ENCODE measurements at places on chromosomes 7 and 10.

DNA sequence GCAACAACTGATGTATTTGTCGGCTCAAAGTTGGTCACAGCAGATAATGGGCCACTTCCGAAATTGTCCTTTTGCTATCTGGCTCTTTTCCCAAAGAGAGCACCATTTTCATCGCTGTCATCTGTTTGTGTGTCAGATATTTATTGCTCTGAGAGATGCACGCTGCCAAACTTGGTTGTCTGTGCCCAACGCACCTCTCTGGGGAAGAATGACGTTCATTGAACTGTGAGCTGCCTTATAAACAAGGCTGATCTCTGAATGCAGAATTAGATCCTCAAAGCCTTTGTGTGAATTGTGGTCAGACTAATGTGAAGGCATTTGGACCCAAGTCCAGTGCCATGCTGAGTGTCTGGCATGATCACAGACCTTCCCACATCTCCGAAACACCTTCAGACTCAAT, 174.7 kb upstream of the LYZL1 start:
- no peak for DNase-seq

DNA sequence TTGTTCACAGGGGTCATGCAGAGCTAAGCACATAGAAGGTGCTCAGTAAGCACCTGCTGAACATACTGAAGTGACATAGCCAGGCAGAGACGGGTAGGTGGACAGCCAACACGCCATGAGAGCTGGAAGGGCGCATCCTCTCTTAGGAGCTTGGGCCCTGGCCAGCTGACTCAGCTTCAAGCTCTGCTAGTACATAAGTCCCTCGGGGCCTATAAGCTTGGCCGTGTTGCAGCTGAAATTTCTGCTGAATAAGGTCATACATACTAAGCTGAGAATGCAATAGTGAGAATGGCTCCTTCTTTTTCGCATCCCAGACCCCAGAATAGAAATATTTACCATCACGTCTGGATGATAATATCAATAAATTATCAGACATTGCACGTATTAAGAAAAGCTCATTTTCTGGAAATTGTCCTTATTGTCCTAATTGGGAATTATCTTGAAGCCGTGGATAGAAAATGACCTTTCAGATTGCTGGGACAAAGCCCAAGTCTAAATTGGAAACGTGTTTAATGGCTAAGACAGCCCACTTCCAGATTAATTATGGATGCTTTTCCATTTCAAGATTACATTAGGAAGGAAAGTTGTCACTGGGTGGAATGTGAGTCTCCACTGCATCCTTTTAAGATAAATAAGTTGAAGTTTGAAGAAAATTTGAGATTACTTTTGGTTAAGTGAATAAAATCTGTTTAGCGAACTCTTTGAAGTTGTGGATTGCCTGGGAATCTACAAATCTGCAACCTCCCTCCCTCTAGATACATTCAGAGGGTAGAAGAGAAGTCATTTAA, 287.1 kb upstream of the C7orf33 start:
- no peak for DNase-seq

GRCh38 chr7:156612930-156613329, 27.6 kb upstream of the RNF32 start:
- peak; percentile 61 for DNase-seq

- DNase-seq = no peak
Measured at GRCh38 chr7:16062269-16062668, 359.1 kb downstream of the CRPPA start.

DNA sequence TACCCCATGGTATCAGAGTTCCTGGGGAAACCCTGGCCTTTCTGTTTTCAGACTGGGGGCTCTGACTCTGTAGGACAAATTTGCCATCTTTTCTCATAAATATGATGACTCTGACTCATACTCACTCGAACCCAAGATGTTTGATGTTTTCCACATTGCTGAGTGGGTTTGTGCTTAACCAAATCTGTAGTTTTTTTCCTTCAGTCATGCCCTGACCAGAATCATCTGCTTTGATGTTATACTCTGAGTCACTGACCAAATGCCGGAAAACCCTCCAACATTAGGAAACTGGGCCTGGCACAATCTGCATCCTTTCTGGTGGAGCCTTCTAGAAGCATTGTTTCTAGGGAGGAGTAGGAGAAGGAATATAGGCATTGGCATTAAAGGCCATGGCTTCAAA, 118.7 kb downstream of the C10orf105 start:
- peak; percentile 6 for DNase-seq

- no peak for DNase-seq
Measured at GRCh38 chr7:104795086-104795485, 218.9 kb upstream of the KMT2E start.

DNA sequence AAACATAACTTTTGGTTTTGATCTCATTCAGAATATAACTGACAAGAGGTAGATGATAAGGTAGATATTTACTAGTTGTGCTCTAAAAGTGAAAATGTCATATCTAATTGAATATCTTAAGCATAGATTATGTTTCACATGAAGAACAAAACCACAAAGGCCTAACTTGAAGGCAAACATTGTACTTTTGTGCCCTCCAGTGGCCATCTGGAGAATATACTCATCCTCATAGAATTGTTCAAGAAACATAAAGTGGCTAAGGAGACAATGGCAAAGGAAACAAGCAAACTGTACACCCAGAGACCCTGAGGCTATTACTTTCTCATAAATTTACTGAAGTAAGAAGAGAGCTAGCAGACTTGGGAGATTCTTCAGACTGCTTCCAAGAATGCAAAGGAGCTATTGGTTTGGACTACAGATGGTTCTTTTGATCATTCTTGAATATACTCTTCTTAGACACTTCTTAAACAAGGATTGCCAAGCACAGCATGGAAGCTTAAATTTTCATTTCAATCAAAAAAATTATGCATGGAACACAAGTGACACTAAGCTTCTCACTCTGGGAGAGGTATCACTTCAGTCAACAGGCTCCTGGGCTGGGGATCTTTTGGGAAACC, 98.2 kb upstream of the DKK1 start:
- DNase-seq = peak; percentile 8

DNA sequence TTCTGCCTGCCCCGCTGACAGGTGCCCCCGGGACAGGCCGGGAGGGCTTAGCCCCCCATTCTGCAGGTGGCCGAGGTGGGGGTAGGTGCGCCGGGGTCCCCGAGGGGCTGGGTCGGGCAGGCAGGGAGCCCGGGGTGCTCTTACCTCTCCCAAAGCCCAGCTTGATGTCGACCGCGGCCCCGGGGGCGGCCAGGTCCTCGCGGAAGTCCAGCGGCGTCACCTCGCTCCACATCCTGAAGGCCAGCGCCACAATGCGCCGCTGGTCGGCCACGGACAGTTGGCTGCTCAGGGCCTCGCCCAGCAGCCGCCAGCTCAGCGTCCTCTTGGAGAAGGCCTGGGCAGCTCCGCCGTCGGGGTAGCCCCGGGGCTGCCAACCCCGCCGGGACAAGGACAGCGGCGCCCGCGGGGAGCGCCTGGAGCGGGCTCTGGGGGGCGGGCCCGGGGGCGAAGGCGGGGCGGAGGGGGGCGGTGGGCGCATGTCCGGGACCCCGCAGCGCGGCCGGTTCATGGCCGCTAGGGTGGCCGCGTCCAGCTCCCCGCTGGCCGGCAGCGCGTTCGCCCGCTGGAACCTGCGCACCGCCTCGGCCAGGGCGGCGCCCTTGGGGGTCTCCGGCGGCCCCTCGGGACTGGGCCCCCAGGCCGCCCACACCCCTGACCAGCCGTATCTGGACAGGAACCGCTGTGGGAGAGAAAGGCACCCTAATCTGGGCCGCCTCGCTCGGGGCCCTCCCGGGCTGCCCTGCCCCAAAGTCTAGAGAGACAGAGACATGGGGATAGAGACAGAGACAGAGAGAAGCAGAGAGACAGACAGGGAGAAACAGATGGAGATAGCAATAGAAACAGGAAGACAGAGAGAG, 1.7 kb downstream of the MMP21 start:
- DNase-seq = no peak

- no peak for DNase-seq
Measured at GRCh38 chr7:55223023-55223422, 142.1 kb upstream of the LANCL2 start.

GRCh38 chr7:116932566-116932965, 20.7 kb upstream of the ST7 start:
- DNase-seq = no peak

GRCh38 chr10:128398999-128399398, 272.8 kb upstream of the MKI67 start:
- DNase-seq = no peak

DNA sequence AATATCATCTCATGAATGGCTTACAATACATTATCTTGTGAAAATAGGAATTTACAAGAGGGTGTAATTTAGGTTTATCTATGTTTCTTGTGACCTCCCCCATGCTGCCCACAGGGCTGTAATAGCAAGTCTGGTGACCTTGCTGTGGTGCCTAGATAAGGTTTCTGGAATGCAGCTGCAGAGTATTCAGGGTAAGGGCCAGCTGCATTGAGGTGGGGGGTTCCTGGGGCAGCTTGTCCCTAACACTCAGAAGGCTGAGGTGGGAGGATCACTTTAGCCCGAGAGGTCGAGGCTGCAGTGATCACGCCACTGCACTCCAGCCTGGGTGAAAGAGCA, 5.3 kb upstream of the DHTKD1 start:
- DNase-seq = no peak

DNA sequence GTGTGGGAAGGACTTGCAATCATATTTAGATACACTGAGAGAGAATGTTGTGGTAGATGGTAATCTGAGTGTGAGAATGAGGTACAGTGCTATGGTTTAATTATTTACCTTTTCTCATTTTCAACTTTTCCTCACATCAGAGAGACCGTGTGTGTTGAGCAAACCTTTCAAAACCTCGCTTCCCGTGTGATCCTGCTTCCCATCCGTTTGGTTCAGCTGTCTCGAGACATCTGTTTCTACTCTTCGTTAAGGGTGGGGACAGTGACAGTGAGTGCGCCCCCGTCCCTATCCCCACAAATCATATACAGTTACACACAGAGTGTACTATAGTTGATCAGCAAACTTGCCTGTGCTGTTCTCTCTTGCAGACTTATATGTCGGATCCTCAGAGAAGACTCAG, 33.0 kb upstream of the NOBOX start:
- DNase-seq = no peak

DNA sequence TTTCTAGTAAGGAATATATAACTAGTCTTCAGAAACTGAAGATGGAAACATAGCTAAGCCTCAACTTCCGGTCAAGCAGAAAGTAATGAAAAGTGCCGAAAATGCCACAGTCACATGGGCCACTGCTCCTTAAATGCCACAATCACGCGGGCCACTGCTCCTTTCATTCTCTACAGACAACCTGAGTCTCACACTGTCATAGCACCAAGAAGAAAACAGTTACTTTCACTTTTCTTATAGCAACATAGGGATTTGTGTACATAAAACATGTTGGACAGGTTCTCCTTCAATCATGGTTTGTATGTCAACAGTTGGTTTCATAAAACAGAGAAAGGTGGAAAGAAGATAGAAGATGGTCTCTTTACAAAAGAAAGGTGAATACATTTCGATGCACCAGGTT, 48.6 kb upstream of the NOBOX start:
- no peak for DNase-seq

DNA sequence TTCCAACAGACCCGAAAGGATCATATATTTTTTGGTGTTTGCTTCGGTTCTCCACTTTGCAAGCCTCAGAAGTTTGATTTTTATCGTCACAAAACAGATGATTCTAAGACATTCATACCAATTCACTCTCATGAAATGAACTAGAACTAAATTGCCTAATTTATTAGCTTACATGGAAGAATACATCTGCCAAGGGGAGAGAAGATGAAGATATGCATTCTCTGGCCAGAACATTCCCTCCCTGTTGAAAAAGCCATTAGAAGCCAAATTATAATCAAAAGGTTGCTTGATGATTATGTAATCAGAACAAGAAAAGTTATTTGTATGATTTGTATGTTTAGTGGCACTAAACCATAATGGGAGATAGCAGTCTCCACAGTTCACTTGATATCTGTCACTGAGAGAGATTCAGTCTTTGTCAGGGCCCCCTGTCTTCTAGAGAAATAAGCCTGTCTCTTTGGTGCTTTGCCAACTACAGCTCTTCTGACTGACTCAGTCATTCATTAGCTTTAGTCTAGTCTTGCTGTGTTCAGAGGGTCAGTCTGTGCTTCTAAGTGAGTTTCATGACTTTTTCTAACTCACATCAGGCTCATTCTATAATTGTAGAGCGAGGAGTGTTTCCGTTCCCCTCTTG, 95.3 kb upstream of the GNAI1 start:
- DNase-seq = no peak

DNA sequence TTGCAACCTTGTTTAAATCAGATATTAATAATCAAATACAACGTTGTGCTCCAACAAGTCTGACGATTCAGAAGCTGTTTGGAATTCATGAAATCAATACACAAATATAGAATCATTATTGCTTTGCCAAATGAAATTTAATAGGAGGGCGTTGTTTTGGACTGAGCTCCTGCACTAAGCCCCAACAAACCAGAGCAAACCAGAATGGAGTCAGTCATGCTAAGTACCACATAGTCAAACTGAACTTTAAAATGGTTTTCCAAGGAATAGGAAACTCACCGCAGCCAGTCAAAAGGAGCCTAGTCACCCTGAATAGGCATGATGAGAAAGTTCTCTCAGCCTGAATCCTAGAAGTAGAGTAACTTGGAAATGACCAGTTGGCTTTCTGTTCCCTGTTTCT, 53.7 kb downstream of the HACD1 start:
- DNase-seq = no peak

GRCh38 chr7:139886899-139887298, 57.8 kb downstream of the TBXAS1 start:
- no peak for DNase-seq

All from stimulated activated CD4-positive, alpha-beta T cell treated with anti-CD3 and anti-CD28 coated beads, Interleukin-4, amount 100 ng/mL, for 48 hours (primary cell).